Ecto neural progenitor cell (in vitro differentiated cells): ENCODE measurements at places on chromosomes 7 and 10.

- no peak for DNase-seq
Measured at GRCh38 chr10:102580230-102580629, 64.0 kb upstream of the TRIM8 start.

DNA sequence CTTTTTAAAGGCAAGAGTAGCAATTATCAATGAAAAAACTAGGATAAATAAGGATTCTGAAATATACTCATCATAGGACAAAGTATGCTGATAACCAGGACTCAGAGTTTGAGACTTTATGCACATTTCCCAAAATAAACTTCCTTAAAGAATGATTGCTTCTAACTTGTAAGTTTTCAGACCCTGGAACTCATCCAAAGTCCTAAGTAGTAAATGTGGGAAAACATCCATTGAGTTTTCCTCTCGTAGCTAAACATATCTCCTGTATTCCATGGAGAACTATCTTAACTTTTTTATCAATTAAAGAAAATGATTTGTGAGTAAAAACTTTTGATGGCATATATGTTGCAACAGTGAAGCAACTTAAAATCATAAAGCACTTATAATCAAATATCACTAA lies 285.2 kb upstream of the KLF6 start:
- no peak for DNase-seq

GRCh38 chr7:86914551-86914950 lies 144.9 kb downstream of the ELAPOR2 start:
- DNase-seq = no peak

DNA sequence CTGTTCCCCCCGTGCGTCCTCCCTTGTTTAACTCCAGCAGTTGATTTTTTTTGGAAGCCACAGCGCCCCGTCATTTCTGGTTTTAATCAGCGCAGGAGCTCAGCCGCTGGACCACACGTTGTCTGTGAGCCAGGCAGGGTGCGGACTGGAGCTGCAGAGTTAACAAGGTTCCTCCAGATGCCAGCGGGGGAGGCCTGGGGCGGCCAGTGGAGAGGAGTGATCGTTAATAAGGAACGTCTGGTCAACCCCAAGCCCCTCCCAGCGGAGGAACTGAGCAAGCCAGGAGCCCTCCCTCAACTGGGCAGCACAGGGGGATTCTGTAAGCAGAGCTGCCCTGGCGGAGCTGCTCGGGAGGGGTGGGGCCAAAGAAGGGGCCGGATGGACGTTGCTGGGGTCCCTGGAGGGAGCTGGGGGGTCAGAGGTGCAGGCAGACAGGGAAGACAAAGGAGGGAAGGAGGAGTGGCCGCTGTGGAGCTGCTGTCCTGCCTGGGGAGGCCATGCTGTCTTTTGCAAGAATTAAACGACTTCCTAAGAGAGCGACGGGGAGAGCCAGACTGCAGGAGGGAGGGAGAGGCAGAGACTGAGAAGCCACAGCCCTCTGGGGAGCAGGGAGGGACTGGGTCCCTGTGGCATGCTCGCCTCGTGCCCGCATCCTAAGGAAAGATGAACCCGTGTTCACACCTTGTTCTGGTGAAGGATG lies 537.1 kb upstream of the FOXK1 start:
- DNase-seq = peak; percentile 74

- no peak for DNase-seq
Measured at GRCh38 chr10:20890491-20891337, 6.4 kb downstream of the NEBL start.

DNA sequence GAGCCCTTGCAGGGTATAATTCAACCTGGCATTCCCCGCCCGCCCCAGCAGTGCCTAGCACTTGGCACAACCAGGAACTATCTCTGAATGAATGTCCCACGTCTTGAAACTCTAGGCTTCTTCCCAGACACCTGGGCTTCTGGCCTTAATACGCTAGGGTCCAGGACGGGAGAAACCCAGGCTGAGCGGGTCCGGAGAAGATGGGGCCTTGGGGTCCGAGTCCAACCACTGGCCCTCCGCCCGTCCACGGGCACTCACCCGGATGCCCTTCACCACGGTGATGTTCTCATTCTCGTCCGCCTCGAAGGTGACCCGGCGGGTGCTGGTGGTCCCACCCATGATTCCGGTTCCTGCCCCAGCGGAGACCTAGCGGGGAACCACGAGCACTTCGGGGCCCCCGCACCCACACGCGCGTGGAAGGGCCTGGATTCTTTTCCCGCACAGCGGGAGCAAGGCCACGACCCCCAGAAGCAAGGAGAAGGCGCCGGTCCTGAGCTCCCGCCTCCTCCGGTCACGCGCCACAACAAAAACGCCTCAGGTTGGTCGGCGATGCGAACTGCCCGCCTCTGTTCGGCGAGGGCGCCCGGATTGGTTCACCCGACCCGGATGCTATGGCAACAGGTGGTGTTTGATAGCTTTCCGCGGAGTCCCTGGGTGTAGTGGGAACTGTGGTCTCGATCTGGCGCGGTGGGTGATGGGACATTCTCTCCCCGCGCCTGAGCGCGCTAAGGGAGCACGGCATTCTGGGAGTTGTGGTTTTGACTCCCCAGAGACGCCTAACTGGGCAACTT lies at the start of gene CHCHD3:
TSS of gene CHCHD3 (minus strand) at position 492 of the 791 bp plus-strand sequence. CDS start at position 339, 153 bp downstream.
- DNase-seq = peak; percentile 97

GRCh38 chr7:82319674-82320118 lies 123.9 kb downstream of the CACNA2D1 start:
- no peak for DNase-seq

DNA sequence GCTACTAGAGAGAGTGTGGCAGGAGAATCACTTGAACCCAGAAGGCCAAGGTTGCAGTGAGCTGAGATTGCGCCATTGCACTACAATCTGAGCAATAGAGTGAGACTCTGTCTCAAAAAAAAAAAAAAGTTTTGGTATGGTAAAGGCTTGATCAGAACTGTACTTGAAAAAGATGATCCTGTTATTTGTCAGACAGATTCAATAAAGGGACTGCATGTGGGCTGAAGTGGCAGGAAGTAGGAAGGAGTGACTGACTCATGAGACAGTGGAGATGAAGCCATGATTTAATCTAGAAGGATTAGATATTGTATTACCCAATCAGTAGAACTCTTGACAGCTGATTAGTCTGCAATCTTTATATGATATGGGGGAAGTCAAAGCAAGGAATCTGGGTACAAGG lies 2.7 kb upstream of the TMEM254 start:
- DNase-seq = no peak

GRCh38 chr10:42754155-42755027 lies 28.2 kb upstream of the BMS1 start:
- peak; percentile 60 for DNase-seq
